ENCODE measurements at places on chromosomes 2 and 18.
A peak's percentile ranks its signal among the peaks of the same experiment; 100 is the strongest.

GRCh38 chr2:155599834-155600233 lies 732.7 kb downstream of the NR4A2 start:
- no peak for DNase-seq

GRCh38 chr2:236254001-236254400 lies 10.2 kb downstream of the ASB18 start:
- no peak for DNase-seq

DNA sequence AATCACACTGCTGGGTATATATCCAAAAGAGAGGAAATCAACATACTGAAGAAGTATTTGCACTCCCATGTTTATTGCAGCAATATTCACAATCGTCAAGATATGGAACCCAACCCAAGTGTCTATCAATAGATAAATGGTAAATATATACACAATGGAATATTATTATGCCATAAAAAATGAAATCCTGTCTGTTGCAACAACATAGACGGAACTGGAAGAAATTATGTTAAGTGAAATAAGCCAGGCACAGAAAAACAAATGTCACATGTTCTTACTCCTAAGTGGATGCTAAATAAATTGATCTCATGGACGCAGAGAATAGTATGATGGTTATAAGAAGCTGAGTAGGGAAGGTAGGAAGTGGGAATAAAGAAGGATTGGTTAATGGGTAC lies 65.7 kb downstream of the NCKAP1 start:
- no peak for DNase-seq

GRCh38 chr2:237556773-237557632 lies 9.4 kb upstream of the PRLH start:
- DNase-seq = no peak

- no peak for DNase-seq
Observed at GRCh38 chr18:55405893-55406406, 182.0 kb downstream of the TCF4 start.

DNA sequence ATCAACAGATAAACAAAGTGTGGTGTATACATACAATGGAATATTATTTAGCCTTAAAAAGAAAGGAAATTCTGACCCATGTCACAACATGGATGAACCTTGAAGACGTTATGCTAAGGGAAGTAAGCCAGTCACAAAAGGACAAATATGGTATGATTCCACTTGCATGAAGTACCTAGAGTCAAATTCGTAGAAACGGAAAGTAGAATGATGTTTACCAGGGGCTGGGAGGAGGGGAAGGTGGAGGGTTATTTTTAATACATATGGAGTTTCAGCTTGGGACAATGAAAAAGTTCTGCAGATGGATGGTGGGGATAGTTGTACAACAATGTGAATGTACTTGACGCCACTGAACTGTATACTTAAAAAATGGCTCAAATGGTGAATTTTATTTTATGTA lies 3.3 kb upstream of the DES start:
- no peak for DNase-seq

GRCh38 chr2:19762142-19762541 lies 139.6 kb downstream of the TTC32 start:
- DNase-seq = no peak

GRCh38 chr2:16430846-16431245 lies 234.8 kb downstream of the CYRIA start:
- DNase-seq = no peak

GRCh38 chr18:53165770-53166169 lies 825.8 kb downstream of the DCC start:
- no peak for DNase-seq

GRCh38 chr2:210086292-210086691 lies 83.9 kb downstream of the RPE start:
- DNase-seq = no peak

- DNase-seq = no peak
Observed at GRCh38 chr18:70151614-70152013, 53.9 kb downstream of the RTTN start.

DNA sequence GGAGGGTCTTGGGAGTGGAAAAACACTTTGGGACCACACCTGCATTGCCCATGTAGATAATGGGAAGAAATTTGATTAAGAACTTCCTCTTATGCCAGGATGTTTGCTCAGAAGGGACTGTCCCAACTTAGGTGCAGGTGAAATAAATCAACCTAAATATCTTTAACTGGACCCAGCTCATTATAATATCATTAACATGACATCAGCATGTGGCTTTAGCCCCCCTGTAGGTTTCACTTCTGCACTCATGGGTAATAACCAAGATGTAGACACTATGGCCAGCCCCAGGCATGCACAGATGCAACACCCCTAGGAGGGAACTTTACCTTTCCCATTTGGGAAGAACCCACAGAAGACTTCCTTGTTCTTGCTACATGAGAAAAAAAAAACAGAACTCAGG lies 227.4 kb upstream of the ZNF804A start:
- DNase-seq = no peak

DNA sequence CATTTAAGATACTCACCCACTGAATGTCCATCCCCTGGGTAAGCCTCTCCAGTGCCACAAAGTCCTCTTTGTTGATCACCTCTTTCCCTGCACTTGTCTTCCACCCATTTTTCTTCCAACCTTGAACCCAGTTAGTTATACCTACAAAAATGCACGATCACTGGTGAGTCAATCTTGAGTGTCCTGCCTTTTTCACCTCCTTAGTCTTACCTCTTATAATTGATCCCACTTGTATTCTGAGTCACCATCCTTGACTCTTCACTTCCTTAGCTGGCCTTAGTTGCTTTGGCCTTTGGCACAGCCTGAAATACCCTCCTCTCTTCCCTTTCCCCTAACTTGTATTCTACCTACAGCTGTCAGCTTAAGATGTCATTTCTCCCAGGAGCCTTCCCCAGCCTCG lies 10.2 kb downstream of the RNASEH1 start:
- no peak for DNase-seq

DNA sequence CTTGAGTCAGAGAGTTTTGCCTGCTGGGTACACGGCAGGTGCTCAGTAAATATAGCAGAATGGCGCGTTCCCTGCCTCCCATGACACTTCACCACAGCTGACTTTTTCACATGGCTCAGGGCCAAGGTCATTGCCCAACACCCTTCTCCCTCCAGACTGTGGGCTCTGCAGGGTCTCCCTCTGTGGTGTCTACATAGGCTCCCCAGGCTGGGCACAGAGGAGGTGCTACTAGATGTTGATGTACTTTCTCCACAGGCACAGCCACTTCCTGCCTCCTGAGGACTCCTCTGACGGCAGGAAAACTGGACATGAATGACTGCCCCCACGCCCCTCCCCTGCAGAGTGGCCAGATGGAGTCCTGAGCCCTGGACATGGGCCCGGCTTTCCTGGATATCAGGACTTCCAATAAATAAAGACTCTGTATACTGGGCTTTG lies 4.2 kb downstream of the CHCHD5 start:
- DNase-seq = no peak

- no peak for DNase-seq
Observed at GRCh38 chr2:69514819-69515218, 77.6 kb upstream of the NFU1 start.

- peak; percentile 98 for DNase-seq
Observed at GRCh38 chr2:88627055-88627855, at the start of gene EIF2AK3. EIF2AK3 (minus strand) TSS chr2:88627464; CDS start chr2:88627274, 190 bp downstream.

GRCh38 chr18:63447066-63447465 lies 24.8 kb upstream of the VPS4B start:
- DNase-seq = no peak

- no peak for DNase-seq
Observed at GRCh38 chr2:66236816-66237802, 197.8 kb upstream of the MEIS1 start.

DNA sequence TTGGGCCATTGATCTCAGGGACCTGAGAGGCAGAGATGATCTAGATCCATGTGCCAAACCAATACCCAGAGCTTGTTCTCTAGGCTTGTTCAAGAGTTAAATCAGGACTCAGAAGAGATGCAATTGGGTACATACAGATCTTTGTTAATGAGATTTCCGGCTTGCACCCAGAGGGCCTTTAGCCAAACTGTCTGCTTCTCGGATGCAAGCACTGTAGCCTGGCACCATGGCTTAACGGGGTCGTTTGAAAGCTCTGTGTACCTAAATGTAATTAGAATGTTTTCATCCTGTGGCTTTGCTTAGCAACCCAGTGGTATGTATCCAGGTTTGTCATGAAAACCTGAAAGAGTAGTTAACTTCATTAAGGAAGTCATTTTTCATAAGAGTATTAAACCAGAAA lies 94.2 kb downstream of the TPGS2 start:
- DNase-seq = no peak

DNA sequence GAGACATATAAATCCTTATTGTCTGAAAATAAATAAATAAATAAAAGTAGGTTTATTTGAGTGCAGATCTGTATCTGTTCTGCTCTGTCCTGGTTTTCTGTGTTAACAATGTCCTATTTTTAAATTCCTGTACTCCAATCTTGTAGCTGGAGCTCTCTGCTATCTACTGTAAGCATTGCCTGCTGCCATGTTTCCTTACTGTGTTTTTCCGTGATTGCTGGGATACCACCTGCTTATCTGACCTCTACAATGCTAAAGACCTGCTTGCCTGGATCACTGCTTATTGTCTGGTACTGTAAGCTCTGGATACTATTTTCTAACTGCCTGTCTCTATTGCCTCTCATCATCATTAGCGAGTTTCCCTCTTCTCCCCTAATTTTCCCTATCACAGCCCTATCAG lies 11.6 kb downstream of the PTPN4 start:
- DNase-seq = no peak

DNA sequence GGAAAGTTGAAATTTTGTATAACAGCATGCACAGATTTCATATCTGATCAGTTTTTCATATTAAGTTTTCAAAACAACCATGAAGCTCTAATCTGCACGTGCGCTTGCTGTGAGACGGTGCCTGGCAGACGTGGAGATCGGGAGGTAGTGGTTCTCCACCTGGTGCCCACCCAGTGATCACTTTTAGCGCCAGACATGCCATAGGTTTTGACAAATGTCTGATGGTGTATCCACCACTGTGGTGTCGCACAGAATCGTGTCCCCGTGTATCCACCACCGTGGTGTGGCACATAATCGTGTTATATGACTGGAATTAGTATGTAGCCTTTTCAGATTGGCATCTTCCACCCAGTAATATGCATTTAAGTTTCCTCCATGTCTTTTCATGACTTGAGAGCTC lies 40.9 kb upstream of the KCNG2 start:
- DNase-seq = no peak

DNA sequence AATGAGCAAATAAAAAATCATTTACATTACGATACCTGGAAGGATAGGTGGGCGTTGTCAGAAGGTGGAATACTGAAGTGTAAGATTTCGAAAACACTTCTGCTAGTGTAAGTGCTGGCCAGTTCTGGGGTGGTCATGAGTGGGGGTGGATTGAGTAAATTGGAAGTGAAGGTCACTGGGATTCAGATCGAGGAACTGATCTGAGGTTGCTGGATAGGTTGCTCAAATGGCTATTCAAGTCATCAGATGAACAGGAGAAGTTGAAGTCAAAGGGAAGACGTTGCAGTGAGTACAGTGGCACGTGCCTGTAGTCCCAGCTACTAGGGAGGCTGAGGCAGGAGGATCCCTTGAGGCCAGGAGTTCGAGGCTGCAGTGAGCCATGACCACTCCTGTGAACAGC lies 95.7 kb downstream of the MALT1 start:
- DNase-seq = no peak

DNA sequence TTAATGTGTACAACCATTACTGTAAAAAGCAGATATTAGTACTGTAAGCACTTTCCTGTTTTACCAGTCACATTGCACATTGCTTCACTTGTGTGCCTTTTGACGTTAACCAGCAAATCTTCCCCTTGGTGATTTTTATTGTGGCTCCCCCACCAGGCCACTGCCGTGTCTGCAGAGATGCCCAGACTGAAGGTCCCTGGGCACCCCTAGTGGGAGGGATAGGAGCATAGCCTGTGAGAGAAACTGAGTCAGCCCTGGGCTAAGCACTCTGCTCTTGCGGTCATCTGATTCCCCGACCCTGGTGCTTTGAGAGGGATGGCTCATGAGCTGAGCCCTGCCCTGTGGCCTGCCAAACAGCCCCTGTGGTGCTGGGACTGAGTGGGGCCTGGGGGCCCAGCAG lies 73.4 kb downstream of the INPP4A start:
- DNase-seq = peak; percentile 65

GRCh38 chr2:62197011-62197924 lies 1.4 kb downstream of the B3GNT2 start:
- peak; percentile 63 for DNase-seq

DNA sequence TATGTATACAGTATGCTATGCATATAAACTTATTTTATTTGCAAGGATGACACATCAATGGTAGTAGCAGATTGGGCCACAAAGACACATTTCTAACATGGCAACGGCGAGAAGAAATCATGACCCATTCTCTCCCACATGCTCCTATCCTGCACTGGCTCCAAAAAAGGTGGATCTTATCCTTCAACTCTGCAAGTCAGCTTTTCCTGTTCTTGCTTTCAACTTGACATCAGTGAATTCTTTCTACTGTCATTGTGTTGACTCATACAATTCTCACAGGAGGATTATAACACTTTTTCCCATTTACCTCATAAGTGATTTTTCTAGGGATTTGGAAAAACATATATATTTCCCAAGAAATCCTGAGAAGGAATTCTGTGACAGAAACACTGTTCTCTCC lies 53.1 kb downstream of the ACVR1 start:
- no peak for DNase-seq

- no peak for DNase-seq
Observed at GRCh38 chr18:51160646-51161045, 36.8 kb downstream of the MEX3C start.

GRCh38 chr2:207601774-207602173 lies 23.4 kb downstream of the METTL21A start:
- DNase-seq = no peak

DNA sequence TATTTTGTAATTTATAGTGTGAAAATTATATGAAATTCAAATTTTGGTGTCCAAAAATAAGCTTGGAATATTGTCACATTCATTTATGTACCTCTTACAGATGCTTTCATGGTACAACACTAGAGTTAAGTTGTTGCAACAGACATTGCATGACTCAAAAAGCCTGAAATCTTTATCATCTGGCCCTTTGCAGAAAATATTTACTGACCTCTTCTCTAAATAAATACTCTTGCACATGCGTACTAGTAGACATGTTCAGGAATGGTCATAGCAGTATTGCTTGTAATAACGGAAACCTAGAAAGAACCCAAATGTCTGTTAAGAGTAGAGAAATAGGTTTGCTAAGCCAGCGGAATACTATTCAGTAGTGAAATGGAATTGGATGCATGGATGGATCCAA lies 60.4 kb downstream of the GALNT1 start:
- DNase-seq = no peak

DNA sequence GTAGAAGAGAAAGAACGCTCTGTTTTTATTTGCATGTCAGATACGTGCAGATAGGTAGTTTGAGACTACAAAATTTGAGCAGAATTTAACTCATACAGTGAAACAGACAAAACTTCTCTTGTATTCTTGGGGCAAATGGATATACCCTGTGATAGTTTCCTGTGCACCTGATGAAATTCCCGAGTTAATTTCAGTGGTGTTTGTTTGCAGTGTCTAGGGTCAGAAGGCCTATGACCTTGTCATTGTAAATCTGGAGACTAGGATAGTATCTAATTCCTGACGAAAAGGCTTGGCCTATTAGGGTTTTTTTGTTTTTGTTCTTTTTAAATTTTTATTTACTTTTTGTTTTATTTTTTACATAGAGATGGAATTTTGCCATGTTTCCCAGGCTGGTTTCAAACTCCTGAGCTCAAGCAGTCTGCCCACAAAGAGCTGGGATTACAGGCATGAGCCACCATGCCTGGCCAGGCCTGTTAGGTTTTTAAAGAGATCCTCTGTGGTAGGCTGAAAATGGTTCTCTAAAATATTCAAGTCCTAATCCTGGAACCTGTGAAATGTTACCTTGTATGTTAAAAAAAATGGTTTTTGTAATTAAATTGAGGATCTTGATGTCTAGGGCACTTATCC lies 17.6 kb downstream of the LCLAT1 start:
- no peak for DNase-seq

GRCh38 chr18:45361125-45361851 lies 254.0 kb upstream of the SLC14A2 start:
- DNase-seq = no peak

Data from activated CD8-positive, alpha-beta T cell treated with anti-CD3 and anti-CD28 coated beads, Interleukin-2, amount 10 ng/mL, durations not matched to agents 7 days and 5 days (primary cell).